Spleen (tissue), 13 donors: ENCODE measurements at places on chromosomes 1 and 21. TPM values are rescaled to one million over a fixed set of nuclear protein-coding genes. Genes with fewer than 3 reads are reported as not detected.

GRCh38 chr1:30345491-30346130 is 377.8 kb downstream of the MATN1 start:
- DNase-seq, result no peak

- no peak for DNase-seq
Observed at GRCh38 chr1:3687504-3687903, 35.2 kb downstream of the TP73 start.

Gene FOXJ3
- 85.8 TPM for total RNA-seq

Gene ERICH3
- total RNA-seq, result 0.39 TPM

Gene PLA2G2A
- not detected for total RNA-seq
